Left colon (tissue), 2 donors: ENCODE measurements at places on chromosomes 4 and X.
A peak's percentile ranks its signal among the peaks of the same experiment; 100 is the strongest.

GRCh38 chr4:187961171-187961570, 34.4 kb upstream of the ZFP42 start:
- no peak for DNase-seq

DNA sequence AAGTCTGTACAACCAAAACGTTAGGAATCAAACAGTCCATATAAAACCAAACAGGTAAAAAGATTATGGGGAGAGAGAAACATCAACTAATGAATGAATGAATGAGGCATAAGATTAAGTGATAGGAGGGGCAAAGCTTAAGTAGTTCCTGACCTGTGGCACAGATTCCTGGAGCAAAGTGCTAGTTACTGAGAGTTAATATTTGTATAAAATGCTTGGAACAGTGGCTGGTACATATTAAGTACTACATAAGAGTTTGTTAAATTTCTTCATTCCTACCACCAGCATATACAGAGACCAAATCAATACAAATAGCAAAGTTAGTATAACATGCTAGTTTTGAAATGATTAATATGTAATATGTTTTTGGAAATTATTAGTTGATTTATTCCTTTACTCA, 363.7 kb downstream of the ADAM29 start:
- DNase-seq: no peak

GRCh38 chr4:123359449-123360315, 36.9 kb upstream of the SPRY1 start:
- DNase-seq: no peak

DNA sequence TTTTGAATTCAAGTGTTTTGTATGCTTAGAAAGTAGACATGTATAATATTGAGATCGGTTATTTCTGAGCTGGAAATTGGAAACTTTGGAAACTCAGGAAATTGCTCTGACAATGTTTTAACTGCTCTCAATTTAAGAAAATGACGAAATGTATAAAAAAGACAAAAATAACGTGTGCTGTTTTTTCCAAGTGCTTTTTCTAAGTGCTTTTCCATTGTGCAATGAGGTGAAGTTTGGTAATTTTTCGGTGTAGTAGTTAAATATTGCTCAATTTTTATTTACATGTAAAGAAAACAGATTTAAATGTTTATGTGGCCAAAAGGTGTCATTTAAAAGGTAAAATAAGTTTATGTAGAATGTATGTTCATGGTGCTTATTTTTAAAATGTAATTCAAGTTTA, 39.4 kb upstream of the RHOH start:
- no peak for DNase-seq

GRCh38 chr4:113541933-113542332, 219.6 kb downstream of the CAMK2D start:
- DNase-seq: no peak

GRCh38 chr4:1315836-1316536, 26.3 kb downstream of the MAEA start:
- no peak for DNase-seq

- DNase-seq: no peak
Measured at GRCh38 chrX:132406106-132406505, 82.7 kb downstream of the MBNL3 start.

DNA sequence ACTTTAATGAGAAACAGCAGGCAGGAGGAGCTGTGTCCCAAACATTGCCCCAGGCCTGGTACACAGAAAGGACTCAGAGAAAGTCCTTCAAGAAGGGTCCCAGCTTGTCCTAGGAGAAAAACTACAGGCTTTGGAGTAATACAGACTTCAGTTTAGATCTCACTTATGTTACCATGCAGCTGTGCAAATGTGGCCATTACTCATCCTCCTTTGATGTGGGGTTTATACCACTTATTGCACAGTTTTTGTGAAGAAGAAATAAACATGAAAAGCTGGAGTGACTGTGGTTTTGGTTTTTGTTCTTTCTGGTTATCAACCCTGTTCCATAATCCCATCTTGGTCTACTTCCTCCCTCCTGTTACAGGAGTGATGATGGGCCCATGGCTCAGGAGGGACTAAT, 8.1 kb upstream of the CYTL1 start:
- DNase-seq: no peak

DNA sequence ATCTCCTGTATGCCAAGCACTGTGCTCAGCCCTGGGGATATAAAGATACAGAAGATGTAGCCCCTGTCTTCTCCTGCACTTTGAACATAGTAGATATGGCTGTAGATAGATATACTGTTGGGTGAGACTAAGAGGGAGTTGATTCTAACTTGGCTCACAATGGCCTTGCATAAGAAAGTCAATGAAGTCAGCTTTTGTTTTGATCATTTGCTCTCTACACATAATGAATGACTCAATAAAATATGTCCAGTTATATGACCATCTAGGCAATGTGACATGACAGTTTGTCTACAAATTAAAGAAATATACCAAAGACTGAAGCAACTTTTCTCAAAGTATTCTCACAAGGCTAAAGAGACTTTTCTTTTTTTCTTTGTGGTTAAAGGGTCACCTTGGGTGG, 147.6 kb upstream of the DIPK2B start:
- DNase-seq: no peak

DNA sequence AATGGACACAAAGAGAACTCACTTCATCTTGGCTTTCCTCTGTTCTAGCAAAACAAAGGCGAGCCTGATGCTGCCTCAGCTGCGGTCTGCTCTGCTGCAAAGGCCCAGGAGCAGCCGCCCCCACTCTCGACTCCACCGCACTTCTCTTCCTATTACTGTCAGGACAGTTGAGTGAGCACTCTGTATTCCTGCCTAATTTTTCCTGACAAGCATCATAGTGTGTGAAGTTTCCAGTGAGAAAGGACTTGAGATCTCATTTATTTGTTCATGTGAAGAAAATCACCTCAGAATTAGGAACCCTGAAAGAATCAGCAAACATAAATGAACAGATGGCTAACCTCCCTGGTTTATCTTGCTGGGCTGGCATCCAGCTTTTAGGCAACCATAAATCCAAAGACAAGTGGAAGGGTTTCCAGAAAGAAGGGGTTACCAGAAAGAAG, 15.6 kb downstream of the SCARB2 start:
- DNase-seq: peak; percentile 65

- no peak for DNase-seq
Measured at GRCh38 chr4:3868211-3869173, 102.3 kb downstream of the ADRA2C start.

DNA sequence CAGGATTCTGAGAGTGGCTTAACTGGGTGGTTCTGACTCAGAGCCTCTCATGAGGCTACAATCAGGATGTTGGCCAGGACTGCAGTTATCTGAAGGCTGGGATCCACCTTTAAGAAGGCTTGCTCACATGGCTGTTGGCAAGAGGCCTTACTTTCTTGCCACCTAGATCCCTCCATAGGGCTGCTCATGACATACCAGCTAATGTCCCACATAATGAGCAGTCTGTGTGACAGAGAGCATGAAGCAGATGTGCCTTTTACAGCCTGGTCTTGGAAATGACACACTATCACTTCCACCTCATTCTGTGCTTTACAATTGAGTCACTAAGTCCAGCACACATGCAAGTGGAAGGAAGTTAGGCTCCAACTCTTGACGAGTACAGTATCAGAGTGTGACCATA, 4.3 kb upstream of the RBM3 start:
- no peak for DNase-seq

- DNase-seq: no peak
Measured at GRCh38 chr4:143721317-143721716, 20.8 kb upstream of the FREM3 start.

DNA sequence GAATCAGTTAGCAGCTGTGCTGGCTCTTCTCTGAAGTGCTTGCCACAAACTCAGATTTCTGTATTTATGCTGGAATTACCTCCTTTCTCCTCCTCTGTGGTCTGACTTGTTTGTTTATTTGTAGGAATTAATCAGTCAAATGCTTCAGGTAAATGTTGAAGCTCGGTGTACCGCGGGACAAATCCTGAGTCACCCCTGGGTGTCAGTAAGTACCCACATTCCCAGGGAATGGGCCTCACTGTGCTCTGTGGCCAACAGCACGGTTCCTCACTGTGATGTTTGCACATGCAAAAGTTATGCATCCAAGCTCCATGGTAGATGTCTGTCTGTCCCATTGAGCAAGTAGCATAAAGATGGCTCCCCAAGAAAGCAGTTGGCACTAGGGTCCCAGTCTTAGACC, 169.9 kb downstream of the DCLK2 start:
- DNase-seq: no peak

DNA sequence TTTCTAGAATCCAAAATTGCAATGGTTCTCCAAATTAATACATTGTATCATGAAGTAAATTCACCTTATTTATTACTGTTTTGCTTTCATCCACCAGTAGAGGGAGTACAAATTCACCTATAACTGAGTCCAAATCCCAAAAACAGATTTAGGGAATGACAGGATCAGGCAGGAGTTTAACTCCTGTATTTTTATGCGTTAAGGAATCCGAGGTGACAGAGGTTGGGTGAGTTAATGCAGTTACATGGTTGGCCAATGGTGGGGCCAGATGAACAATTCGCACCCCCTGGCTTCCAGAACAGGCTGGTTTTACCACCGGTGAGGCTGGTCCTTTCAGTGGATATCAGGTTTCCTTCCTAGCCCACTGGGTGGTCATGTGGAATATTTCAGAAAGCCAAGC, 82.4 kb downstream of the MTNR1A start:
- DNase-seq: no peak
